ENCODE measurements at places on chromosomes 2 and 18.

DNA sequence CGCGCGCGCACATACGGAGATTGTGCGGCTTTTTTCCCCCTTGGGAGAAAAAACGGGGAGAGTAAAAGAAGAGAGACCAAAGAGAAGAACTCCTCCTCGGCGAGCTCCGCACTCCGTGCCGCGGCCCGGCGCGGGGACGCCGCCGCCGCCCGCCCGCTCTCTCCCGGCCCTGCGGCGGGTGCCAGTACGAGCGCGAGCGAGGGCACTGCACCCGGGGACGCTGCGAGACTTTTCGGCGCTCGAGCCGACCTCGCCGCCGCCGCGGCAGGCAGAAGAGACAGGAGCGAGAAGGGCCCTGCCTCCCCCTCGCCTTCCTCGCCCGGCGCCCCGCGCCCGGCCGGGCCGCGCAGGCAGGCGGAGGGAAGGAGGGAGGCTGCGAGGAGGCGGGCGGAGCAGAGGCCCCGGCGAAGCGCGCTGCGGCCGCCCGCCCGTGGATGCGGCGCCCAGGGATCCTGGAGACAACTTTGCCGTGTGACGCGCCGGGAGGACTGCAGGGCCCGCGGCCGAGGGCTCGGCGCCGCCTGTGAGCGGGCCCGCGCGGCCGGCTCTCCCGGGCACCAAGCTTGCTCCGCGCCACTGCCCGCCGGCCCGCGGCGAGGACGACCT, 857 bp upstream of the INHBB start:
- DNase-seq, result no peak

GRCh38 chr2:38274286-38275276, 102.5 kb downstream of the ATL2 start:
- peak; percentile 26 for DNase-seq

- no peak for DNase-seq
These were observed 52.8 kb upstream of the CTAGE1 start for GRCh38 chr18:22470248-22471235.

GRCh38 chr2:181073896-181074295, 93.5 kb downstream of the UBE2E3 start:
- DNase-seq, result no peak

GRCh38 chr2:3450385-3451010, 68.8 kb downstream of the ADI1 start:
- no peak for DNase-seq
